CD4-positive, alpha-beta T cell treated with Interferon gamma for 1 hour (primary cell): ENCODE measurements at places on chromosomes 13 and 19.

DNA sequence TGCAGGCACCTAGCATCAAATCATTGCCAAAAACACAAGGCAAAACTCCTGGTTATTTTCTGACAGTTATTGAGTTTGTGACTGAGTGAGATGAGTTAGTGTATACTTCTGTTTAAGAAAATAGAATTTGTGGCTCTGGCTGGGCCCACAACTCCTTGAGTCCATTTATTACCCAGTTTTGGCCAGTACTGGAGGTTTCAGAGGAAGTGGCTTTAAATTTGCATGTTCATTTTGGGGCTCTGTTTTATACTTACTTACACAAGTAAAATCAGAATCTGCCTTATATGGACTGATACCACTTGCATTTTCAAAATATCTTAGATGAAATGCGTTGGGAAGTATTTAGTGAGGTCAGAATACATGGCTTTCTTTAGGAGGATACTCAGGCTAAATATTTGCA lies 29.0 kb downstream of the TNFSF11 start:
- DNase-seq = no peak

DNA sequence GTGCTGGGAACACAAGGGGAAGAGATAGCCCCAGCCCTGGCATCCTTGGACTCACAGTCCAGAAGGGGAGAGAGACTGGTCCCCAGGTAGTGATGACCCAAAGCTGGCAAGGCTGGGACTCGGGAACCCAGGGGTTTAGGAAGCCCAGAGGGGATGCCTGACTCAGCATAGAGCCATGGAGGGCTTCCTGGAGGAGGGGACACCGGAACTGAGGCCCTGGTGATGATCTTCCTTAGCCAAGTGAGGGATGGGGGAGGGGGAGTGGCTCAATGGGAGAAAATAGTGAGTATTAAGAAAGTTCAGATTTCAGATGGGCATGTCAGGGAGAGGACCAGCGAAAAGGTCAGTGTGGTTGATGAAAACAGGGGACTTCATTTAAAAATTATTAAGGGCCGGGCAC lies 26.8 kb downstream of the EXOC3L2 start:
- DNase-seq = no peak

GRCh38 chr19:45591004-45591637 lies 6.5 kb upstream of the OPA3 start:
- DNase-seq = peak; percentile 25

- no peak for DNase-seq
Observed at GRCh38 chr13:74273581-74273980, 139.4 kb upstream of the KLF12 start.

DNA sequence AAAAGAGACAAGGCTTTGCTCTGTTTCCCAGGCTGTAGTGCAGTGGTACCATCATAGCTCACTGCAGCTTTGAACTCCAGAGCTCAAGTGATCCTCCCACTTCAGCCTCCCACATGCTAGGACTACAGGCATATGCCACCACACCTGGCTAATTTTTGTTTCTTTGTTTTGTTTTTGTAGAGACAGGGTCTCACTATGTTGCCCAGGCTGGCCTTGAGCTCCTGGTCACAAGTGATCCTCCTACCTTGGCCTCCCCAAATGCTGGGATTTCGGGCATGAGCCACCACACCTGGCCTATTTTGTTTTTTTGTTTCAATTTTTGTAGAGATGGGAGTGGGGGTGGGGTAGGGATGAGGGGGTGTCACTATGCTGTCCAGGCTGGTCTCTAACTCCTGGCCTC lies 6.9 kb downstream of the WDR87 start:
- no peak for DNase-seq

DNA sequence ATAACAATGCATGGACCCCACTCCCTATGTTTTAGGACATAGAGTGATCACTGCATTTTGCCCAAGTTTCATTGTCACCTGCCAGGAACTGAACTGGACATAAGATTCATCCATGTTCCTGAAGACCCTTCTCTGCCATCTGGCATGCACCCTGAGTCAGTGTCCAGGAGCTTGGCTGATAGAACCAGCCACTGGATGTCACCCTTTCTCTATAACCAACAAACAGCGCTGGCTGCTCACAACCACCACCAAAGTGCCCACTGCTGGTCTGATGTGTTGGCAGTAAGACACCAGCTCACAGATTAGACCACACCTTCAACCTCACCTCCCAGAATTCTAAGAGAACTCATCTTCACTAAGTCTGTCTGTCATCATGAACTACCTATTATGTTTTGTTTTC lies 333.4 kb downstream of the ITGBL1 start:
- peak; percentile 1 for DNase-seq

DNA sequence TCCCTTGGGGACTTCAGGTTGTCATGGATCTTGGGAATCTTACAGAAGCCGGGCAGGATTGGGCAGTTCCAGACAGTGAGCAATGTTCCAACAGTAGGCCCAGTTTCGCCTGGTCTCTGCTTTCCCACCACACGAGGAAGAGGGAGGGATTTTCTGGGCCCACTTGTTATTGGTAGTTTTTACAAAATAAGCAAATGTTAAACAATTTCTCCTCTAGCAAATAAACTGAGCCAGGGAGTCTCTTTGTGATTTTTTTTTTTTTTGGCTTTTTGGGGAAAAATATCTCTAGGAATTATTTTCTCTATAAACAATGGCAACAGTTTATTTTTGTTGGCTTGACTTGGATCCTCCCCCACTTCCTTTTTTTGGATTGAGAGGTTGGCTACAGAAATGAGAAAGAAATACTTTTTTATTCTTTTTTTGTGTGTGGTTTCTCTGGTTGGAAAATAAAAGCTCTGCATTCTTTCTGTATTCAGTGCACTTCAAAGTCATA lies 89.3 kb downstream of the TM9SF2 start:
- DNase-seq = no peak

DNA sequence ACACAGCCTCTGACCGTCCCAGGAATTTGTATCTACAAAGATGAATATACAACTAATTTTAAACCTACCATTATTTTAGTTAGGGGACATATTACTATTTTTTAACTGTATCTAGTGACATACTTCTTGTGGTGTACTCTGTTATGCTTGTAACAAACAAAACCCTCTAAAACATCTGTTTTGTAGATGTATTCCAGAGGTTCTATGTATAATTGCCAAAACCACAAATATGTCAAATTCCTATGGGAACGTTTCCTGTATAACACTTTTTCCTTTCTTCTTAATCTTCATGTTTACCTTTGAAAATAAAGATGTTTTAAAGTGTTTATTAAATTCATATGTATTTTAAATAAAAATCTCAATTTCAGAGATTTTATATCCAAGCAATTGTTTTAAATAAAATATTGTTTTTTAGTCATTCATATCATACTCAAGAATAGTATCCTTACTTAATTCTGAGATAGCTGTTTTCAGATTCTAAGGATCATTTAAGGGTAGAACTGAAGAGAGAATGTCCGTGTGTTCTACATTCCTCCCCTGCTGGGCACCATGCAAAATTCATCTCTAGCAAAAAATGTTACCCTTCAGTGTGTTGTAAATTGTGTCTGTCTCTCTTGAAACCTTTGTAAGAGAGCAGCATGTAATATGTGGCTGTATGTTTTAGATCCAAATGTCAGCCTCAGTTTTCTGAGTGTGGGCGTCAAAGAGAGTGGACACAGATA lies 1327.7 kb downstream of the EFNB2 start:
- no peak for DNase-seq
